ENCODE measurements at places on chromosomes 5 and 9.

- no peak for DNase-seq
Observed at GRCh38 chr9:132622159-132622558, 39.8 kb downstream of the BARHL1 start.

DNA sequence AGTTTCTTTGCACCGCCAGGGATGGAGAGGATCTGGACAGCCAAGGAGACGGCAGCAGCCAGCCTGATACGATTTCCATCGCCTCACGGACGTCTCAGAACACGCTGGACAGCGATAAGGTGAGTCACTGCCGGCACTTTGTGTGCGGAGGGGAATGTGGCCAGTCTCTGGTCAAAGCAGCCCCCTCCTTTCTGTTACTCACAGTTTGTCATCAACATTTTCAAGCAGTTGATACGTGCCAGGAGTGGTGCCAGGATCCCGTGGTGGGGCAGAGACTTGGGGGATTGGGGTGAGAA lies 175.1 kb upstream of the OTULINL start:
- no peak for DNase-seq

GRCh38 chr5:2588850-2589501 lies 162.5 kb downstream of the IRX2 start:
- DNase-seq, result no peak

DNA sequence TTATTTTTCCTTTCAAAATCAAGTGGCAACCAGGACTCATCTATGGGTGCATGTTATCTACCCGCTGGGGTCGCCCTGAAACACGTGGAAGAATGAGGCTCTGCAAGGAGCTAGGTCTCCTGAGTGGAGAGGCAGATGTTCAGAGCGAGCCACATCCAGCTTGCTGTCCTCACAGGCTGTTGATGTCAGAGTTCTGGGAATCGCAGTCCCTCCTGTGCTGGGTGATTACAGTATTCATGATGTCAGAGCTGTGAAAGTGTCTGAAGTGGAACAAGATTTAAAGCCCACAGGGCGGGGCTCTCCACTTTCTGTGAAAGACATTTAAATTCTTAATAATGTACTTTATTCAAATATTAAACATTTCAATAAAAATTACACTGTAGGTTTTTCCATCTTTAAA lies 24.4 kb upstream of the LMX1B start:
- DNase-seq, result no peak

- DNase-seq, result no peak
Observed at GRCh38 chr9:136831002-136831719, 11.1 kb upstream of the AJM1 start.

DNA sequence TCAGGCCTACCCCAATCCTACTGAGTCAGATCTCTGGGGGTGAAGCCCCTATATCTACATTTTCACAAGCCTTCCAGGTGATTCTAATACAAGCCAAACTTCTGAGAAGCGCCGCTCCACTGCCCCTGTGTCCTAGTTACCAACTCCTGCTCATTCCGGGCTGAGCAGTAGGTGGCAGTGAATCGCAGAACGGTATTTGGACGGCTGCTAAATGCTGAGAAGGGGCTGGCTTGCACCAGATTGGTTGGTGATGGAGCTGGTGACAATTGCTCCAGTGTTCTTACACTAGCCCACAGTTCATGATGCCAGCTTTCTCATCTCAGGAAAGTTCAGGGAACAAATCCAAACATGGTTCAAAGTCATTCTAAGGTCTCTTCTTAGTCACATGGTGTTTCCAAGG lies 31.1 kb upstream of the FGF1 start:
- DNase-seq, result no peak

DNA sequence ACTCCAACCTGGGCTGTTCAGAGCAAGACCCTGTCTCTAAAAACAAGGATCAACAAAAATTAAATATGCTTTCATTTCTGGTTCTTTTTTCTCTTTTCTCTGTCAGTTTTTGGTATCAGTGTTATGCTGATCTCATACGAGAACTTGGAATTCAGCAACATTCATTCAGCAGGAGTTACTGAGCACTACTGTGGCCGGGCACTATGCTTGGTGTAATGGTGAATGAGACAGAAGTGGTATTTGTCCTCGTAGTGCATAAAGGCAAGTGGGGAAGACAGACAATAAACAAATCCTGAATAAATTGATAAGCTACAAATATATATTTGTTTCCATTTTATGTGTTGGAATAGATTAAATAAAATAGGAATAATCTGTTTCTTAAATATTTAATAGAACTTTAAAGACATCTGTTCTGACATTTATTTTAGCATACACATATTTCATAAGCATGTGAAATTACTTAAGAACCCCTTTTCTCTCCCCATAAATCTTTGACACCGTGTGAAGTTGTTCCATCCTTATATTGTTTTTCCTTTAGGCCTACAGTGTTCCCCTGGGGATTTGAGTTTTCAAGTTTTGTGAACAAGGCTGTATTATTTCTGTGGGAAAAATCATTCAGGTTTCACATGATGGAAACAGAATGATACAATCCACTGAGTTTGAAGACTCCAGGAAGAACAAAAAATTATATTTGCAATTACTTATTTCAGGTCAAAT lies 24.6 kb downstream of the UBAP1 start:
- no peak for DNase-seq

DNA sequence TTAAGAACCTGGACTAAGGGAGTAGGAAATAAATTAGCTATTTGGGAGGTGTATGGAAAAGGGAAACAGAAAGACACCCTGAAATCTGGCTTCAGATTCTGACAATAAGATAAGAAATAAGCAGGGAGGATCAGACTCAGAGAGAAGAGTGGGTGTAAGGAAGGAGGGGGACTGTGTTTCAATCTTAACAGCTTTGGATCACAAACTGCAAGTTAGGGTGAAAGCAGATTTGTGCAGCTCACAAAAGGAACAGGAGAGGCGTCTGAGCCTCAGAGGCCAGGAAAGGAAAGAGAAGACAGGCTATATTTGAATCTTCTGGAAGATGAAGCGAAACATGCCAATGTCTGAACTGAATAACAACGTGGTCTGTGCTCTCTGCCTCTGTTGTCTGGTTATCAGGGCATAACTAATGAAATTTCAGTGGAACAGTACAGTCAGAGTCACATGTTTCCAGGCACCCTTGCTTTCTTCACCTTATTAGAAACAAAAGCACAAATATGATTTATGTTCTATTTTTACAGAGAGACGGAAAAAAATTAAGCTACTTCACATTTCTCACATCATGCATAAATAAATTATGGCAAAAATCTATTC lies 26.6 kb downstream of the SGTB start:
- no peak for DNase-seq

DNA sequence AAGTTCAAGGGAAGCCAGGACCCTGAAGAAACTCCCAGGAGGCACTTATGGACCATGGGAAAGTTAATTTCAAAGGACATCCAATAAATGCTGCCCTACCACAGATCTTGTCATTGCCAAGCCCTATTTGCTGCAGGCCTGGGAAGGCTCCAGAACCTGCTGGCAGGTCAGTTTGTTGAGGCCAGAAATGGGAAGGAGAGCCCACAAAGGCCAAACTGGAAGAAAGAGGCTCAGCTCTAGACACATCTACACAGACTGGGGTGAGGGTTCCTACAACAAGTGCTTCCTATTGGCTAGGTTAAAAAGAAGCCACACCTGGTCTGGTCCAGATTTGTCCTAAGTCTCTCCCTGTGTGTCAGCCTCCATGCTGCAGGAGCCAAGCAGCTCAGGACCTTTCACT lies 94.4 kb downstream of the SIL1 start:
- DNase-seq, result no peak

DNA sequence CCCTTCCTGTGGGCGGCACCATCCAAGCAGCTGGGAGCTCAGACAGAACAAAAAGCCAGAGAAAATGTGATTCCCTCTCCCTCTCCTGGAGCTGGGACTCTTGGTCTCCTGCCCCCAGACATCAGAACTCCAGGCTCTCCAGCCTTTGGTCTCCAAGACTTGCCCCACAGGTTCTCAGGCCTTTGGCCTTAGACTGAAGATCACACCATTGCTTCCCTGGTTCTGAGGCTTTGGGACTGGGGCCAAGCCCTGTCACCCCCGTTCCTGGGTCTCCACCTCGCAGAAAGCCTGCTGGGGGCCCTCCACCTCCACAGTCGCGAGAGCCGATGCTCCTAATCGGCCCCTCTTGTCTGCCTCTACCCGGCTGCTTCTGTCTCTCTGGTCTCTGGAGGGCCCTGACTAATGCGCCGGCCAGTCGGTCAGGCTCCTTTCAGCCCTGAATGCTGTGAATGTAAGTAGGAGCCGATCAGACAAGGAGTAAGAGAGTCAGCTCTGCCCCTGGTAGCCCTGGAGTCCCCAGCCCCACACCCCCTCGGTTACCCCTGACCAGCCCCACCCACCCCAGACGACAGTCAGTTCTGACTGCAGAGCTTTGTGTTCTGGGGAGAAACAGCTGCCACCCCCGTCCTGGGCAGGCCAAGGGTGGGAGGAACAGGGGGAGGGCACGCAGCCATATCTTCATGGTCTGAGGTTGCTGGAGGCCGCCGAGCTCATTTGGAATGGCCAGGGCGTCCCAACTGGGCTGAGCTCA lies 57.5 kb downstream of the VAV2 start:
- DNase-seq, result no peak

DNA sequence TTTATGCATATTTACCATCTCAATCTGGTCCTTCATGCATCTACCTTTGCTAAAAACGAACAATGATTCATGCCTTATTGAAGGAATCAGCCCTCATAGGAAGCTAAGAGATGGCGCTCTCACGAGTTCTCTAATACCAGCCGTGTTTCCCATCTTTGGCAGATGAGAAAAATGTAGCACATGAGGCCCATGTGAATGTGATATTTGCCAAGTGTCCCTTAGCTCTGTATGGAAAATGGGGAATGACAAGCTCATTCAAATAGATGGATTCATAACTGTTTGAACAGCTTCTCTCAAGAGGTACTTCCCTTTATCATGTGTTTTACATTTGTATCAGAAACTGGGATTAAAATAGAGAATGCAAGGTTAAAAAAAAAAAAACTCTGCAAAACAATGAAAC lies 66.1 kb downstream of the TTC39B start:
- DNase-seq, result no peak

DNA sequence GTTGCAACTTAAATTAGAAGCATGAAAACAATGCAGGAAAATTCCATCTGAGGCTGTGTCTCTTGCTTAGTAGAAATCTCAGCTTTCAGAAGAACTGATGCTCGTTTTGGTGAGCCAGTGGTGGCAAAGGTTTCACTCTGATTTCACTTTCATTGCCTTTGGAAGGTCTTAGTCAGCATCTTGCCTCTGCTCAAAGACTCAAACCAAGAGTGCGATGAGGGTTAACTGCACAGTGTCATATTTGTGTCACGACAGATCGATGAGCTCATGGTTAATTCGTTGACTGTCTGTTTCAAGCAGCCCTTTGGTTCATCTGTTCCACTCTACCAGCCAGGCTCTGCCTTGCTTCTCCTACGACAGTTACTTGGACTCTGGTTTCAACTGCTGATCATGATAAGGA lies 331.3 kb upstream of the KIF2A start:
- no peak for DNase-seq

DNA sequence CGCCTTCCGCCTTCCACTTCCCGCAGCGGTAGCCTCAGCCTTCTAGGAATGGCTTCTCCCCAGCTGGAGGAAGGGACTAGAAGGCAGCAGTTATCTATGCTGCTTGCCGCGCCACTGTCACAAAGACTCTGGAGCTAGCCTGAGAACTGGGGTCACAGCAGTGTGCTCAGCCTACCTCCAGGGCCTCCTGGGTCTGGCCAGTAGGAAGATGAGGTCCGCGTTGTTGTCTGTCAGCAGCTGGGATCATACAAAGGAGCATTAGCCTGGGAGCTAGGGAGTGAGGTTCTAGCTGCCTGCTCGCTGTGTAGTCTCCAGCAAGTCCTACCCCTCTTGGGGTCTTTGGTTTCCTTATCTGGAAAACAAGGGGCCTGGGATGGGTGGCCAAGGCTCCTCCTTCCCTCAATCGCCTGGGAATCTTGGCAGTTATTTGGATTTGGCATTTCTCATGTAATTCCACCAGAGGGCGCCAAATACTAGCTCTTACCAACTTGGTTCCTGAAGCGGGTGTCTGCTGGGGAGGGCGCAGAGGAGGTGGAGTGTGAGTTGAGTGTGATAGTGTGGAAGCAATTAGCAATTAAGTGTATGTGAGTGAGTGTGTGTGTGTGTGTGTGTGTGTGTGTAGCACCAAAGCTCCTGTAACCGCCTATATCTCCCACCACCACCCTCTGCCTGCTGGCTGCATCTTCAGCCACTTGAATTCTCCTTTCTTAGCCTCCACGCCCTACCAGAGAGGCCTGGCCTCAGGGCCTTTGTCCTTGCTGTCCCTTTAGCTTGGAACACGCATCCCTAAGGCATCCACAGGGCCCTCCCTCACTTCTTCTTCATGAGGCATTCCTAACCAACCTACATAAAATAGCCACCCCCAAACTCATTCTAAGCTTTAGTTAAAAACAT lies 97.1 kb downstream of the ENTREP1 start:
- DNase-seq, result no peak

DNA sequence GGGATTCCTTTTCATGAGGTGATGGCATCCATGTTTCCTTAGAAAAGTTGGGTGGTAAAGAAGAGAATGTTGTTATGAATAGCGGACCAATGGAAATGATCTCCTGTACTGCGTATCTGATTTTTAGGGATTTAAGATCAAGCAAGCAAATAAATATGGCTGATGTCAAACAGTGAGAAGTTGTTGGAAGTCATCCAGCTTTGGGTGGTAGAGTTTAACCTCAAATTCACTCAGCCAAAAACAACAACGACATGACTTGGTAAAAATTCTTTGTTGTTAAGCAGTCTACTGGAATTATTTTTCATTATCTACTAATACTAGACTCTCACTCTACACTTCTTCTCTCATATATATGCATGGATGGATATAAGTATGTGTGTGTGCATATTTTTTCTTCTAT lies 426.5 kb downstream of the CTNND2 start:
- DNase-seq, result no peak

DNA sequence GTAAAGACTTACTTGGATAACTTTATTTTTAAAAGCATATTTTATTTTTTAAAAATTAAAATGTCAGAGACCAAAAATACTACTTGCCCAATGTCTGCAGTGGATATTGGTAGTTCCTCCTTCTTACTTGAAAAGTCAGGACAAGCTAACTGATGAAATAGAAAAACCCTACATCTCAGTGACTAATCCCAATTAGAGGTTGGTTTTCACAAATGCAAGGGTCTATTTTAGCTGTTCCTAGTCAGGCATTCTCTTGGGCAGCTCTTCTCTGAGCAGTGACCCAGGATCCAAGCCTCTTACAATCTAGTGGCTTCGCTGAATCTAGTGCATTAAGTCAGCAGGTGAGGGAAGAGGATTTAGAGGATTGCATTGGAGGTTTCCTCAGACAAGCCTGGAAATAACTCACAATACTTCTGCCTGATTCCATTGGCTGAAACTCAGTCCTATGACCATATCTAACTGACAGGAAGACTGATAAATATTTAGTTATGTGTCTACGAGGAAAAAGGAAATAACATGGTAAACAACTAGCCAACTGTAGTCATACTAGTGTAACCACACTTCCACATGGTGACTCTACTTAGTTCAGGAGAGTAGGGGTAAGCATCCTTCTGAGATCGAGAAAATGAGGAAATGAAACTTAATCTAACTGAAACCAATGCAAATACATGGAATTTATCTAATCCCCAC lies 34.2 kb upstream of the MIER3 start:
- no peak for DNase-seq

DNA sequence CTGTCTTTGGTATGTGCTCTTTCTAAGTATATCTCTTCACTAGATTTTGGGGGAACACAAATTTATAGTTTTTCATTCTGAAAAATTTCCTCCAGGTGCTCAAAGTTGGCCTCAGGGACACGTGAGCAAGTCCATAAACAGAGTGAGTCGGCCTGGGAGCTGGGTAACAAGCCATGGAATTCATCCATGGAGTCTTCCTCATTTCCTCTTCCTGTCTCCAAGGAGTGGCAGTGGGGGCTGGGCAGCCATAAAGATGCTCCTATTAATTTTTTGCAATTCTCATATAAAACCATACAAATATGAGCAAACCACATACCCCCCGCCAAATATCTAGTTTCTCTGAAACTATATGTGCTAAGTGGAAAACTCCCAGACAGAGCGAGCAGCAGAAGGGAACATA lies 136.6 kb upstream of the OTULINL start:
- no peak for DNase-seq

Data from activated naive CD4-positive, alpha-beta T cell (primary cell).